Fibroblast of the aortic adventitia (primary cell): ENCODE measurements at places on chromosomes 16 and 17.

DNA sequence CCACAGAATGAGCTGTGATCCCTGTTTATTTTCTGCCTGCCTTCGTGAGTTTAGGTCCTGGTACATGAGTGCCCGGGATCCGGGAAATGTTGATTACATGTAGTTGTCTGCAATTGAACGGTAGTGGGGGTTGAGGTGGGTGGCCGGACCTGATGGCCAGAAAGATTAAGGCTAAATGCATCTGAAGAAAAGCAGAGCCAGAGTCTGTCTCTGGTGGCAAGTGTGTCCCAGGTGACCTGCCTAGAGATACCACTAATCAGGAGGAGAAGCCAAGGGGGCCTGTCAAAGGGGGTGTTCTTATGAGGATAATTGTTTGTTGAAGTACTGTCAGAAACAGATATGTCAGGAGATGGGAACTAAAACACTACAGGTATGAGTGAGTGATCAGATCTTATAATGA, 154.0 kb upstream of the ASIC2 start:
- no peak for DNase-seq

GRCh38 chr16:84434800-84435199, 66.5 kb downstream of the ATP2C2 start:
- no peak for DNase-seq

- DNase-seq = no peak
Measured at GRCh38 chr17:49670641-49671040, 7.3 kb downstream of the SPOP start.

DNA sequence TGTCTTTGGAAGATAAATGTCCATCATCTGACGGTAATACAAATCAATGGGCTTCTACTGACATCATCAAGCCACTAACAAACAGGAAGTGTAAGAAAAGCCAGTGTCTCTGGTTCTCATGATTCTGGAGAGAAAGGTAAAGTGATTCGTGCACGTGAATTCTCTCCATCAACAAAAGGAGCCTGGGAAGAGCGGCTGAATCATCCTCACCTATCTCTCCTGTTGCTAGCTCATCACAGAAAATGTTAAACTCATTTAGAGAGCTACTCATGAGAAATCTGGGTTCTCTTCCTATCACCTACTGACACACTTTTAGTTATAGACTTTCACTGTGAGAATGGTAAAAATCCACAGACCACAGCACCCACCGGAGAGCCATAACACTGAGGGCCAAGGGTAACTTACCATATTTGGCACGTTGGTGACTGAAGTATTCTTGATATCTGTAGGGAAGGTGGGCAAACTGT, 70.3 kb downstream of the CREBBP start:
- DNase-seq = no peak

DNA sequence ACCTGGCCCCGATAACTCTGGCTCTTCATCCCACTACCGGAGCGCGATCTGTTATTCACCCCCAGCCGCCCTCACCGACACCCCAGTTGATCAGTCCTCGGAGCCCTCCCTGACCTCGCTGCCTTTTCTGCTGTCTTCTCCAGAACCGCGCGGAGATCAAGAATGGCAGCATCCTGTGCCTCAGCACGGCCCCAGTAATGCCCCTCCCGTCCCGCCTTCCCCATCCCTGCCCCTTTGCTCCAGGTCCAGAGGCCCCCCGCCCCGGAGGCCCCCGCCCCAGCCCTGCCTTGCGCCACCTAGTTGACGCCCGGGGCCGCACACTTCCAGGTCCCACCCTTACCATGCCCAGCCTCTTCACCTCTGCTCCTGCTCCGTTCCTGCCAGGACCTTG, 872 bp downstream of the ELMO3 start:
- DNase-seq = no peak

GRCh38 chr17:71919186-71919585, 201.6 kb upstream of the SOX9 start:
- no peak for DNase-seq

GRCh38 chr16:89360760-89361435, 129.5 kb downstream of the ANKRD11 start:
- no peak for DNase-seq

- no peak for DNase-seq
Measured at GRCh38 chr16:13937411-13937810, 17.5 kb downstream of the ERCC4 start.

- no peak for DNase-seq
Measured at GRCh38 chr17:53719229-53719628, 103.5 kb upstream of the KIF2B start.

DNA sequence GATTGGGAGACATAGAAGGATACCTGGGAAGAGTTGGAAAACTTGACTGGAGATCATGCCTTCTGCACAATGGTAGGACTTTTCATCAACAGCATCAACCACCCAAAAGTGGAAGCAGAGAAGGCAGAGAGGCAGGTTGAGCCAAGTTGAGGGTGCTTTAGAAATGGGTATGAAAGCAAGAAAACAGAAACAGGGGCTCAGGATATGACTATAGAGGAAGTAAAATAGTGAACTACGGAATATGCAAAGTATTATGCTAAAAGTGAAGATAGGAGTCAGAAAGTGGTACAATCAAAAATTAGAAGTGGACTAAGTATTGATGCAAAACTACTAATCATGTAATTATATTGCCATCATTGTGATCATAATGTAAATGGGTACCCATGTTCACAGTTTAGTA, 16.1 kb upstream of the ARHGAP44 start:
- DNase-seq = no peak

- DNase-seq = no peak
Measured at GRCh38 chr16:19841184-19841583, 43.5 kb downstream of the GPRC5B start.

- no peak for DNase-seq
Measured at GRCh38 chr17:17698371-17698770, 17.1 kb downstream of the RAI1 start.

- DNase-seq = no peak
Measured at GRCh38 chr16:10943064-10943353, 741 bp upstream of the DEXI start.

- DNase-seq = no peak
Measured at GRCh38 chr17:12193144-12193735, 172.6 kb downstream of the MAP2K4 start.

DNA sequence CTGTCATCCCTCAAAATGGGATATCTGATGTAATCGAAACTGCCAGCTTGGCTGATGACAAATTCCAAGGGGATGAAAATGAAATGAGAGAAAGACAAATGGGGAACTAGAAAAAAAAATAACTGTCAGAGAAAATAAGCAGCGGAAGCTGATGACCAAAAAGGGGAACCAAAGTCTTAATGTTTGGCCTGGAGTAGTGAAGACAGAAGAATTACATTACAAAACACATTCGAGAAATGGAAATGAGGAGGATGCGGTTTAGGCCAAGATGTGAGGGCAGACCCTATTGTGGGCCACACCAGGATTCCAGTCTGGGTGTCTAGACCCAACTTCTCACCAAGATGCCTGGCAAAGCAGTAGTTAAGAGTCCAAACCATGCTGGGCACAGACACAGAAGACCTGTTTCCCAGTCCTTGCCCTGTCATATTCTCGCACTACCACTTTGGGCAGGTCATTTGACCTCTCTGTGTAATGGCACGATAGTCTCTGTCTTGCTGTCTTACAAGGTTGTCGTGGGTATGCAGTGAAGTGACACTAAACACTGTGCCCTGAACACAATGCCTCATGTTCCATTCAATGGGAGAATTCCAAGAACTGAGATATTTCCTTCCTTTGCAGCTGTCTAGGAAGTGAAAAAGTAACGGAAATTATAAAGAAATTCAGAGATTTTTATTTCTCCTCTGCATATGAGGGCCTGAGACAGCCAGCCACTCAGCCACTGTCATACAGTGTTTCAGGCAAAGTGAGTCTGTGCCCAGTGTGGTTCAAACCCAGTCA, 12.3 kb upstream of the CCL2 start:
- no peak for DNase-seq

DNA sequence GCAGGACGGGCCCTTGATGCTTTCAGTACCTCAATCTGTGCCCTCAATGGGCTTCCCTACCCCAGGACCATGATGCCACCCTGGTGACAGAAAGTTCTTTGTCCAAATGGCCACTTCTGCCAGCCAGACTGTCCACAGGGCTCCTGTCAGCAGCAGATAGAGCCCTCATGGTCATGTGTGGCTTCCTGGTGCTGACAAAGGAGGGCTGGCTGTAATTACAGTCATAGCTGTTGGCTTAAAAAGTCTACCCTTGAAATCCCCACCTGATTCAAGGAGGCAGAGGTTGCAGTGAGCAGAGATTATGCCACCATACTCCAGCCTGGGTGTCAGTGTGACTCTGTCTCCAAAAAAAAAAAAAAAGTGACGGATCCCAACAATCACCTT, 3.3 kb downstream of the TRPV2 start:
- DNase-seq = no peak

DNA sequence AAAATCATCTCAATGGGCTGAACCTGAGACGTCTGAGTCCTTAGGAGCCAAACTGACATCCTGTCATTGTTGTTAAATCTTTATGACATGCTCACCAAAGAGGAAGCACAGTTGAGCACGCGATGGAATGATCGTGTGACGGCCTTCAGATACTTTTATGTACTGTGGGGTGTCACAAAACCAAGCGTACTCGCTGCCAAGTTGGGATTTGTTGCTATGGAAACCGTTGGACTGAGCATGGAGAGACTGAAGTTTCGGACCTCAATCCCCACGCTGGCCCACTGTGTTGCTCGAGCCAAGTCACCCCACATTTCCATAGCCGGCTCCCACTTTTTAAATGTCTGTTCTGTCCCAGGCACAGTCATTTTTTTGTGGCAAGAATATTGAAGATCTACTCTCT, 222.8 kb upstream of the SDK2 start:
- no peak for DNase-seq

DNA sequence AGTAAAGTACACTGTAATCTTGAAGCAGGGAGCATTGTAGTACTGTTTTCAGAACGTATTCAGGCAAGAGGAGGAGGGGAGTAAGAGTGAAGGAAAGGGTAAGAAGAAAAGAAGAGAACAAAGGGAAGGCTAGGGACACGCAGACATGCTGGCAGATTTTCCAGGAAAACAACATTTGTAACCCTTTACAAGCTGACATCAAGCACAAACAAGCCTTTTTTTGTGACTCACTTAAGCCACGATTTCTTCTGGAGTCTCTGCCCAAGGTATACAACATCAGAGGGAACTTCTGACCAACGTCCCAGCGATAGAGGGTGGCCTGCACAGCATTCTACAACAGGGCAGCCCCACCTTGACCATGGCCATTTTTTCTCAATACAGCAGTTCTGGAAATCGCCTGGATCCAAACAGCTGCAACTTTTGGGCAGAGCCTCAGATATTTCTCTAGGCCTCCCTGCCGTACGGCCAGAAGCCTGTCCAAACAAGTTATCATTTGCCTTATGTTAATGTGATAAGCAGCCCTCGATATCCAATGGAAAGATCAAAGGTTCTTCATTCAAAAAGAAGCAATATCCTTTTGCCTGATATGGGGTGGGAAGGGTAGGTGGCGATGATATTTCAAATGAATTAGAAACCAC, 247.3 kb downstream of the ZFHX3 start:
- no peak for DNase-seq

DNA sequence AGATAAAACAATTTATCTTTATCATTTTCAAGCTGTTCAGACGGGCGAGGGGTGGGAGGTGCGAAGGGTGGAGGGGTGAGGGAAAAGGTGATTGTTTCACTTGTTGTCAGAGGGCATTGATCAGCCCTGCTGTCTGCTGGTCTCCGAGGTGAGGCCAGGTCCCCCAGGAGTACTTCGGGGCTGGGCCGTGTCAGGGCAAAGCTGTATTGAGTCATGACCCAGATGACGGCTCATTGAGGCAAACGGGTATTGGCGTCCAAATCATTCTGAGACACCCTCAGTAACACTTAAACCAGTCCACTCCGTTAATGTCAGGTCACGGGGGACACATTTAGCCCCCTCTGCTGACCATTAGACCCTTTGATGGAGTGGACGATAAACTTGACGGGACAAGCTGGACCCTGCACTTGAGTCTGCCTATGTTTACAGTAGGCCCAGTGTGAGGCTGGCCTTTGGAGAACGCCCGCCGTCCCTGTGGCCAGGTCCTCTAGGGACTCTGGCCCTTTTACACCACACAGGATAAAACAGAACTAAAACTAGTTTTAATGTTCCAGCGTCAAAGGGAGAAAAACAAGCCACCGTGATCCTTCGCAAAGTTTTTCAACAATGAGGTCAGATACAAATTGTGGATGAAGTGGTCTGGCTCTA, 502.2 kb upstream of the ZFHX3 start:
- DNase-seq = no peak

GRCh38 chr17:79919164-79919585, 79.9 kb upstream of the CBX4 start:
- peak; percentile 36 for DNase-seq
